Thyroid gland (tissue), 4 donors: ENCODE measurements at places on chromosomes 5 and 9.

- no peak for DNase-seq
Measured at GRCh38 chr9:8401961-8402705, 602.6 kb upstream of the DMAC1 start.

GRCh38 chr5:775961-776861 is 8.3 kb downstream of the ZDHHC11B start:
- DNase-seq, result no peak

DNA sequence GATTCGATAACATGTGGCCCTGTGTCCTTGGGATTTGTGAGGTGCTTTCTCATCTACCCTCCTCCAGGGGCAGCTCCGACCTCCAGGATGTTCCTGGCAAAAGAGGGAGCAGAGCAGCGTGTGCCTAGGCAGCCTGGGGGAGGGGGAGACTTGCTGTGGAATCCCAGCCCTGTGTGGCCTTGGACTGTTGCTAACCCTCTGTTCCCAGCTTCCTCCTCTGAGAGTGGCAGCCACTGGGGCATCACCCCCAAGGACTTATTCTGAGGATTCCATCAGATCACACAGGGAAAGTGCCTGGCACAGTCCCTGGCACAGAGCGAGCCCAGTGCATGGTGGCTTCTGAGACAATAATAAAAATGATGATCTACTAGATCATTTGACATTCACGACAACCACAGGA is 265.1 kb upstream of the MVB12B start:
- no peak for DNase-seq

DNA sequence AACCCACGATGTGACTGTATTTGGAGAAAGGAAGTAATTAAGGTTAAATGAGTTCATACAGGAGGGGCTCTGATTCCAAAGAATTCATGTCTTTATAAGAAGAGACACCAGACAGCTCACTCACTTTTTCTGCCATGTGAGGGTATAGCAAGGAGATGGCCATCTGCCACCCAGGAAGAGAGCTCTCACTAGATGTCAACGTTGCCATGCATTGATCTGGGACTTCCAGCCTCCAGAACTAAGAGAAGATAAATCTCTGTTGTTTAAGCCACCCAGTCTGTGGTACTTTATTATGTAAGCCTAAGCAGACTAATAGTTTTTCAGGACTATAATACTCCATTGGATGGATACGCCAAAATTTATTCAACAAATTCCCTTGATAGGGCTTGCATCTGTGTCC is 89.8 kb upstream of the RAD23B start:
- no peak for DNase-seq

GRCh38 chr5:26737348-26738265 is 300.8 kb downstream of the CDH9 start:
- no peak for DNase-seq

DNA sequence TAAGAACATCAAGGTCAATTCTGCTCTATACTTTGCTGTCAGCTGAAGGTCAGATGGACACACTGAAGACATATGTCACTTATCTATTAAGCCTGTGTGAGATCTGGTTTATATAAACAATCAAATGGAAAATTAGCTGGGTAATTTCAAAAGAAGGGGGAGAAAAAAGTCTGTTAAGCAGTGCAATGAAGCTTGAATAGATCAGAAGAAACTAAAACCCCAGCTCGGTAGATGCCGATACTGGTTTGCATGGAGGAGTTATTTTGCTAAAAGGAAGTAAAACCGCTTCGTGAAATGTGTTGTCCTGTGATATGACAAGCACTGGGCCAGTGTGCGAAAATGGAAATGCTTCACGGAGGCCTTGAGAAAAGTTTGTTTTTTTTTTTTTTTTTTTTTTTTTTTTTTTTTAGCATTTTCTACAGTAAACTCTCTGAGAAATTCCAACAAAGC is 148.8 kb downstream of the MEF2C start:
- DNase-seq, result no peak

- no peak for DNase-seq
Measured at GRCh38 chr5:145292278-145292677, 542.9 kb downstream of the PRELID2 start.

- no peak for DNase-seq
Measured at GRCh38 chr5:171980792-171981191, 25.6 kb downstream of the FBXW11 start.

DNA sequence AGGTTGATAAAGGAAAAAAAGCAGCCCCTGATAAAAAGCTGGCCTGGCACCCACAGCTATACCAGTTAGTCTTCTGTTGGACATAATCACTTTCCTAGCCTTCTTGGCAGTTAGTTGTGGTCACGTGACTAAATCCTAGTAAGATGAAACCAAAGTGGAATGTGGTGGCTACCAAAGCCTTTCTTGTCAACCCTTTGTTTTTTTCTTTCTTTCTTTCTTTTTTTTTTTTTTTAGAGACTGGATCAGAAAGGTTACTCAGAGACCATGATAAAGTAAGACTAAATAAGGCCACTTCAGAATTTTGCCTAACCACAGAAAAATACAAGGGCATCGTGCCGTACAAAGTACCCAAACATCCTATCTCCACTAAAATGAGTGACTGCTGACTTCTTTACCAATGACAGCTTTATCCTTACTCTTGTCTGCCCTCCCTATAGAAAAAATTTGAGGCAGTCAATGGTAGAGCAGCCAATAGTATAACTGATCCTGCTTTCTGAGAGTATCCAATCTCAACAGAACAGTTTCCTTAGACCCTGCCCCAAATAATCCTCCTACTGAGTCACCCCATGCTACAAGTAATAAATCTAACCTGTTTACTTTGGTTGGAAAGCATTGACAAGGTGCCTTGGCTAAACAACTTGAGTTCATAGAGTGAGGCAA is 14.2 kb upstream of the KIF27 start:
- DNase-seq, result peak; percentile 33

DNA sequence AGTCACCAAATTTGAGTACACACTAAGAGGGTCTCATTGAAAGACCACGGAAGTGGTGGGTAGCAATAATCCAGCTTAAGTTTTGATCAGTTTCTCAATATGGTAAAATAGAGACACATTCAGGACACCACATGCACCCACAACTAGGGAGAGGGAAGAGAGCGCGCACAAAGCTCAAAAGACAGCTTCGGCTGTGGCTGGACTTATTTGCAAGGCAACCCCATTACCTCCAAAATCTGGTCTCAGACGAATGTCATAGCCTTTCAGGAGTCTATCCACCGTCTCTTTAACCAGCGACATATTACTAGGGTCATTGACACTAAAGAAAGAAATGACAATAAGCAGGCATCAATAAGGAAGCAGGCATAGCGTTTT is 443 bp downstream of the GABRB2 start:
- DNase-seq, result no peak

DNA sequence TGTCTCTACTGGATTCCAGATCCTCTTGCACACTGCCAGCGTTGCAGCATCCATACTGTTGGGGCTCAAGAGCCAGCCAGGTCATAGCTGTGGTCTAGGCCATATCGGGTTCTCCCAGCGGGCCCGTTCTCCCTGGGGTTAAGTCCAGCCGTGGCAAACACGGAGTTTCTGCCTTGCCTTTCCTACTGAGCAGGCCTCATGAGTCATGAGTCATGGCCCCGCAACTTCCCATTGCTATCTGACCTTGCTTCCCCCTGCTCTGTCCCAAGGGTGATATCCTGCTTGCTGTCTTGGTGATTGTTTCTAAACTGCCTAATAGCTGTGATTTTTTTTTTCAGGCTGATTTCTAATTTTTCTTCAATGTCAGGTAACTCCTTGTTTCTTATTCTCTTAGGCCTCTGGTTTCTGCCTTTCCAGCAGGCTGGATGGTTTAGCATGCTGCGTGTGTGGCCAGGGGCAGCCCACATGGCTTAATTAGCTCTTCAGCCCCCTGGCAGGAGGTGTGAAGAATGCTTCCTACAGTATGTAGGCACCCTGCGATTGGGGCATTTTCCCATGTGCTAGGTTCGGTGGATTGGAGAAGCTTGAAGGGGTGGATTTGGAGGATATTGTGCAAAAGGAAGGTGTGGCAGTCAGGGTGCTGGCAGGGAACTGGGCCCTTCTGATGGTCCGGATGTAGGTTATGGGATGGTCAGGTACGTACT is 18.7 kb downstream of the DAPK1 start:
- DNase-seq, result peak; percentile 9
